Stimulated activated CD4-positive, alpha-beta T cell treated with anti-CD3 and anti-CD28 coated beads, Interleukin-4, amount 100 ng/mL, for 48 hours (primary cell): ENCODE measurements at places on chromosomes 4 and X.

DNA sequence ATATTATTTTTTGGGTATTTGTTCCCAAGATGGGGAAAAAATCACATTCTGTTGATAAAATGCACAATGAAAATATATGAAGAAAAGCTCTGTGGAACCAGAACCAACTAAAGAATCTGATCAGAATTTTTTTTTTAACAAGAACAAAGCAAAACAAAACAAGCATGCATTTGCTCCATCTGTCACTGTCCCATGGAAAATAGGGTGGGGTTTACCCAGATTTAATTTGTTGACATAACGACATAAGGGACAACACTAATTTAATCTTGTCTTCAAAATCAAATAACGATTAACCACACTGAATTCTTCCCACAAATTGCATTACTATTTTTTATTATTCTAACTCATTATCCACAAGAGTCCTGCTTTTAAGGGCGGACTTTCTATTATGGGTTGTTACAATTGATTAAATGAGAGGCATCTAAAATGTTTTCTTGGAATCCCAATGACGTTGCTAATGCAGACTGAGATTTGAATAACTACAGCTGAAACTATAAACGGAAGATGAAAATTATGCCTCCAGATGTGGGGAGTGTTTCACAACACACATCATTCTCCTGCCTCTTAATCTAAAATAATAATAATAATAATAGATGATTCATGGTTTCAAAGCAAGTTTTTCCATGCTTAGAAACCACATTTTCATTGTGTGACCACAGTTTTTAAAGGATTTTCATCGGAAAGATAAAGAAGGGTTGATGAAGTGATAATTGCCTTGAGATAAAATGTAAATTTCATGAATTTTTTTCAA is 307.0 kb upstream of the CPEB2 start:
- DNase-seq, result no peak

- DNase-seq, result no peak
Observed at GRCh38 chr4:179989975-179990374, 2253.2 kb upstream of the TENM3 start.

DNA sequence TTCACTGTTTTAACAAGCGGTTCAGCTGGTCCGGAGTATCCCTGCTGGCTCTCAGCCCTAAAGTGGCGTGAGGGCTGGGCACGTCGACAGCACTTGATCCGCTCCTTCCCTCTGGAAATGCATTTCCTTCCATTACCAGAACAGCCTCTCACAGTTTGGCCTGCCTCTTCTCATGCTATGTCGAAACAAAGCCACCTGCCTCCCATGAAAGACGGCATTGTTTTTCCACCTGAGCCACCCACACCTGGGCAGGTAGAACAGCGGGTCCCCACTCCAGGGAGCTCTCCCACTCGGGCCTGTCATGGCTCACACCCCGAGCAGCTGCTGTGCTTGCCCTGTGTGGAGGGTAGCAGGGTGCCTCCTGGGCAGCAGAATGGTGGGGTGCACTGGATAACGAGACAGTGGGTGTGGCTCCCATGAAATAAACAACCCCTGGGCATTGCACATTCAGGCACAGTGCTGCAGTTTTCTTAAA is 86.2 kb downstream of the FHDC1 start:
- DNase-seq, result no peak

- no peak for DNase-seq
Observed at GRCh38 chr4:41189666-41190065, 24.7 kb downstream of the APBB2 start.

- no peak for DNase-seq
Observed at GRCh38 chr4:104751468-104751867, 256.8 kb upstream of the CXXC4 start.

DNA sequence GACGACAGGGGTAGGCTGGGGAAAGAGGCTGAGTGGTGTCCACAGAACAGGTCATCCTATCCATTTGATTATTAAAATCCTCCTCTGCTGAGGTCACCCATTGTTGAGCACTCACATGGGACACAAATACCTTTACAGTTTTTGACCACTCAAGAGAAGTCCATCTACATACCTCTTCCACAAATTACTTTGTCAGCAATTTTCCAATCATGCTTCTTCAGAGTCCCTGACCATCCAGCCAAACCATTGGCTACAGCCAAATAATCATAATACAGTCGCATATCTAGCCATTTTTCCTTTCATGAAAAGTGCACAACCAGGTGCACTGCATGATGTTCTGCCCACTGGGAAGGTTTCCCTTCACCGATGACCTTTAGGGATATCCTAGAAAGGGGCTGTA is 407.4 kb downstream of the TEX13C start:
- no peak for DNase-seq
